NCI-H1694 treated with DMSO at 0.1 percent for 48 hours (cell line): ENCODE measurements at places on chromosomes 5 and 9.
A peak's percentile ranks its signal among the peaks of the same experiment; 100 is the strongest.

DNA sequence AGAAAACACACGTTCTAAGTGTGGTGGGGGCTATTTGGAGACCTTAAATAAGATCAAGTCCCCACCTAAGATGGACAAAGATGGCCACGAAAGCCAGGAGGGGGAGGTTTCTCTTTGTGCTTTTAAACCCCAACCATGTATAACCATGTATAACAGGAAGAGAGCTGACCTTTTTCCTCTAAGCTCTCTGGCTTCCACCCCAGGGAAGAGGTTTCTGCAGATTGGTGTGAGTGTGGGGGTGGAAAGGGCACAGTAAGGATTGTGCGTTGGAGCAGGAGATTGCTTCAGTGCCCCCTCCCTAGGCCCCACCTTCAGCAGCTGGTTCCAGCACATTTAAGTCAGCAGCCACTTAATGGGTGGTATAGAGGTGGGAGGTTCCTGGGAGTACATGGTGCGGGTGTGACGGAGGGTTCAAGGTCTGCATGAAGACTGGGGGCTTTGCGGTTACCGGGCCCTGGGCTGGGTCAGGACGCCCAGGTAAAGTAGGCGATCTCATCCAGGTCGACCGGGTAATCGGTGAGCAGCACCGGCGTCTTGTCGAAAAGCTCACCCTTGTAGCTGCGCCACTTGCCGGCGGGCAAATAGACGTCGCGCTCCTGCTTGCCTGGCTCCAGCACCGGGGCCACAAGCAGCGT is 6.2 kb downstream of the MYORG start:
- no peak for DNase-seq

DNA sequence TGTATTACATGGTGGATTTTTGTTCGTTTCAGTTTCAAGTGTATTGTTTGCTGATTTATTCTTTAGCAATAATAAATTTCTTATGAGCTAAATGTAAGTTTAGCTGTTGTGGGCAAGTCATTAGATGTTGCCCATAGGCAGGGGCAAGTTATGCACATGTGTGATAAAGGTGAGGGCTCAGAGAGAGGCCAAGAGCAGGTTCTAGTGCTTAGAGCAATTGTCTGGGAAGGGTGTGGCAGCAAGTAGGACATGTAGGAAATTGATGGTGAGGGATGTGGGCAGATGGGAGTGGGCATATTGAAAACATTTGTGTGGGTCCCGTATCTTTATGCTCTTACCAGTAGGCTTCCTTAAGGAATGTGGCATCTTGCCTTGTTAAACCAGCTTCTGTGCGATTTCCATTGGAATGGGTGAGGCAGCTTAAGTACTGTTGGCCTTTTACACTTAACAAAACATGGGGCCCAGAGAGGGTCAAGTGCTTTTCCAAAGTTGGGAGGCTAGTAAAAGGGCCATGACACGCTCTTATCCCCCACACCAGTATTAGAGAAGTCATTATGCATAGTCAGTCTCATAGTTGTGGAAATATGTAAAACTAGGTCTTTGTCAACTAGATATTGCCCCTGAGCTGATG is 60.6 kb downstream of the KDM4C start:
- DNase-seq = no peak

- no peak for DNase-seq
These were observed 1457.2 kb upstream of the WWC1 start for GRCh38 chr5:166834246-166834645.

DNA sequence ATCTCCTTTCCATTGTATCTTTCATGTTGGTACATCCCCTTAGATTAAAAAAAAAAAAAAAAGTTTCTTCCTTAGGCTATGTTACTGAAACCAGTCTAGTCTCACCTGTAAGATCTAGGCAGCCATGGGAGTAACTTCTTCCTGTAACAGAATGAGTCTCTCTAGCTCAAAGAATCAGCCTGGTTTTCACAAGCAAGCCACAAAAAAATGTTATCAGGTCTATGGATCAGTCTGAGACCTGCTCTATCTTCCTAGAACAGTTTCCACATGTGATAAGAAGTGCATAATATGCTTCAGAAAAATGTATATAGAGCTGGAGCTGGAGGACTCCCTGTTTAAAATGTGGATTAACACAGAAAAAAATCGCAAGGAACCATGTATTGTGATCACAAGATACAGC is 53.8 kb downstream of the ARRDC3 start:
- no peak for DNase-seq

DNA sequence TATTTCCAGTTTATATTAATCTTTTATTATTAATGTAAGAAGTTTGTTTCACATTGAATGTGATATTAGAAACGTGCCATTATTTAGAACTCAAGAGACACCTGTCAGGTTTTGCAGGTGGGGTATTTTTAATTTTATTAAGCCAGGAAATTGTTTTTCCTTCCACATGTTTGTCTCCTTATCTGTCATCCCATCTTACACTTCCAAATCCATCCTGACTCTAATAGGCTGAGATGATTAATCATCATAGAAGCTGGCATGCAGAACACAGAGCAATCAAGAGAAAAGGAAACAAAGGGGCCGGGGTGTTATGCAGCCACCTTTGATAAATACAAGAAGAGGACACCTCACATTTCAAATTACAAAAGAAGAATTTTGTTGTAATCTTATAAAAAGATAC is 506.5 kb downstream of the ISL1 start:
- DNase-seq = no peak

DNA sequence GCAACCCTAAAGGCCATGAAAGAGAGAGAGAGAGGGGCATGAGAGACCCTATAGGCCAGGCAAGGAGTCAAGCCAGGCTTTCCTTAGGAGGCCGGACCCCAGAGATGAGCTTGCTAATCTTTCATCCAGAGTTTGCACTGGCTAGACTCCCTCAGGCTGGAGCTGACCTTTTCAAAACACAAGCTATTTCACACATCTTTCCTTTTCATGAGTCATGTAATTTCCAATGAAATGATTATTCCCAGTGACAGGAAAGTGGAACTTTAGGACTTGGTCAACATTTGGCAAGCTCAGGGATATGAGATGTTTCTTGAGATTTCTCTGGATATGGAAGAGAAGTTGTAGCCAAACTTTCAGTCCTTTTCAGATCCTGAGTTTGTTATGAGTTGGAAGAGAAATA is 117.7 kb downstream of the TARS1 start:
- DNase-seq = no peak

DNA sequence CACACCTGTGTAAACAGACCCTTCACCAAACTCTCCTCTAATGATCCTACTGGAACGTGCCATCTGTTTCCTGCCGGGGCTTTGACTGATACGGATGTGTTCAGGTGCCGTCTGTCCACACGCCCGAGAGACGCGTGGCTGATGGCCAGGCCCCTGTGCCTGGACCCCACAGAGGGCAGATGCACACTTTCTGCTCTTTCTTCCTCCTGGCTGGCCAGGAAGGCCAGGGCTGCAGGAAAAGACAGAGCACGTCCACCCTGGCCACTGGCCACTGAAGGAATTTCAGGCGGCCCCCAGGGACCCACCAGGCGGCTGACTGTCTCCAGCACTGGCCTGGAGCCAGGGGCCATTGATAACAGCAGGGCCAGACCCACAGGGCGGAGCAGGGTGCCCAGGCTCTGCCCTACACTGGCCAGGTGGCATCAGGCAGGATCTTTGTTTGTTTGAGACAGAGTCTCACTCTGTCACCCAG is 3.6 kb upstream of the ENG start:
- DNase-seq = peak; percentile 27

GRCh38 chr9:12817702-12818101 is 42.9 kb downstream of the LURAP1L start:
- DNase-seq = no peak

GRCh38 chr5:156531199-156531598 is 204.2 kb downstream of the SGCD start:
- DNase-seq = no peak

DNA sequence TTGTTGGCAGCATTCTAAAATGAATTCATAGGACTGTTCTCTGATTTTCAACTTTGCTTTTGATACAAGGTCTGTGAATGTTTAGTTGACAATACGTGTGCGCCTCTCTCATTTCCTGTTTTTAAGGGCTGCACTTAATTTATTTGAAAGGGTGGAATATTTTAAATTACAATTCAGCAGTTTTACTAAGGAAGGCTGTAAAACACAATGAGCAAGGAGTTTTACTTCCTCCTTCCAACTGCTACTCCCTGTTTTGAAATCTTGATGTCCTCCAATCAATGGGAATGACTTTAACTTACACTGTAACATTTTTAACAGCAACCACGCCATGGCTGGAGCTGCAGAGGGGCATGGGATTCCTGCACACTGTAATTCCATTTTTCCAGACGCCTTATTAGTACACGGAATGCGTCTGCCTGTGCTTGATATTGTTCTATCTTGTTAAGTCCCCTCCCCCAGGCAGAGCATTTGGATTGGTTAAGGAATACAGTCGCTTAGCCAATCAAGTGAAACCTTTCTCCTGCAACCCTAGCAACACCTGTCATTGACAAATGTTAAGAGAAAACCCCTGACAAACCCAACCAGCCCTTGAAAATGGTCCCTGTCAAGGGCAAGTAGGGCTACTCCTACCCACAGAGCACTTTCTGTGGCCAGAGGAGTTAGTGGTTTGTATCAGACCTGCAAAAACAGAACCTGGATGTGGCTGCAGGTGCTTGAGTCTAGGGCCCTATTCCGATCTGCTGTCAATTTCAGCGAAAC is 12.5 kb upstream of the ZSWIM6 start:
- DNase-seq = no peak

- DNase-seq = no peak
These were observed 5.8 kb upstream of the C6 start for GRCh38 chr5:41218929-41219657.

- no peak for DNase-seq
These were observed 21.8 kb upstream of the NKX2-5 start for GRCh38 chr5:173256800-173257199.

GRCh38 chr5:132209131-132209530 is 18.5 kb downstream of the P4HA2 start:
- DNase-seq = no peak

DNA sequence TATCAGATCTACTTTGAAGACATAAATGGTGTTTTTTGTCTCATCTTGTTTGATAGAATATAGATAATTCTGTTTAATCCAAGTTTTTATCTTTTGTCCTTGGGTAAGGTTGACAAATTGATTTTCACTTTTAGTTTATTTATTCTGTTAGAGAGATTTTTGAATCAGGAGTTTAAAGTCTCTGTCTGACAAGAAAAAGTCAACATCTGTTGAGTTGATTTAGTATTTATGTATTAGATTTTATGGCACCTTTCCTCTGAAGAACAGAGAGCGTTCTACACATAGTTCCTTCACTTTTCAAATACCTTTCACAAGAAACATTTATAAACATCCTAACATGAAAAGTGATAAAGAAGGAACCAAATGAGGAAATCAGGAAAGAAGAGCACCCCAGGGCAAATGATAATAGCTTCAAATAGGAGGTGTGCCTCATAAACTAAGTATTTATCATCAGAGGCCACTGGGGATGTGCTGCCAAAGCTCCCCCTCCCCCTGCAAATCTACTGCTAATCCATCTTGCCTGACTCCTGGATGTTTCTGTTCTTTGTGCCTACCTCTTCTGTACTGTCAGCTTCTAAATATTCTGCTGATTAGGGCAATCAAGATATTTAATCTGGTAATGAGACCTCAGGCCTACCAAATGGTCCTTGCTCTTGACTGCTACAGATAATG is 457.7 kb upstream of the CHD1 start:
- DNase-seq = no peak

DNA sequence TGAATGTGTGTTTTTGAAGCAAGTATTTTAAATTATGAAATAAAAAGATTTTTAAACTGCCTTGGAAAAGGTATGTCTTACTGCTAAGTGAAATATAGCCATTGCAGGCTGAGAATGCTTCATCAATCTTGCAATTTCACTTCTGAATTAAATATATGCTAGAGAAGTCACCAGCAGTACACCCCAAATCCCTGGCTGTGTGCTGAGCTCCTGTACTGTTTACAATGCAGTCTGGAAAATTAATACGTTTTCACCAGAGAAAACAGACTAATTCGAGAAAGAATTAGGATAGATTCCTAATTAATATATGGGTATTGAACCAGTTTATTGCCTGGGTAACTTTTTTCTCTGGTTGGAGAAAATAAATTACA is 3.2 kb downstream of the PRDM6 start:
- no peak for DNase-seq

GRCh38 chr9:97076238-97076637 is 37.3 kb upstream of the CTSV start:
- no peak for DNase-seq

GRCh38 chr5:111847052-111847925 is 90.3 kb upstream of the NREP start:
- no peak for DNase-seq

- no peak for DNase-seq
These were observed 58.9 kb upstream of the COL15A1 start for GRCh38 chr9:98884849-98885248.

- DNase-seq = no peak
These were observed 197.7 kb downstream of the PLK2 start for GRCh38 chr5:58262226-58262625.

DNA sequence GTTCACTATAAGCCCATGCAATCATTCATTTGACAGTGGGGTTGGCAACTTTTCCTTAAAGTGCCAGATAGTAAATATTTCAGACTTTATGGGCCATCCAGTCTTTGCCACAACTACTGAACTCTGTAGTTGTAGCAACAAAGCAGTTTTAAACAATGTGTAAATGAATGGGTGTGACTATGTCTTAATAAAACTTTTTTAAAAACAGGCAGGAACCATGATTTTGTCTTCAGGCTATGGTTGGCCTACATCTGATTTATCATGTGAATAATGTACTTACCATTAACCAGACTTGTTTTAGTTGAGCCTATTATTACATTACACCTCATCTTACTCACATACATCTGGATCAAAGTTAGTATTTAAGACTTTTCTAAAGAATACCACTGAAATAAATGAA is 361.6 kb downstream of the GABRG2 start:
- DNase-seq = no peak

DNA sequence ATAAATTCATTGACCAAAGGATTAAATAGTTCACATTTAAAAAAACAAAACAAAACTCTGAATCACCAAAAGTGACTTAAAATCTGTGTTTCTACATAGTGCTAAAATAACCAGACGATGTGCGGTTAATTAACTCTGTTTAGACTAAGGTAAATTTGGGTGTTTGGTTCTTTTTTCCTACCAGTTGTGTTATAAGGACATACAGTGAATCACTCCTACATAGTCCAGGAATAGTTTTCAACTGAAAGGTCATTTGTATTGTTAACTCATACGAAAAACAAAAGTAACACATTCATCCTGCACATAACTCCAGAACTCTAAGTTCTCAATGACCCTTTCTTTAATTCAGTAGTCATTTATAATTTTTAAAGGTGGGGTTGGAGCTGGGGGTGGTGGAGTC is 203.7 kb downstream of the GLIS3 start:
- DNase-seq = no peak

DNA sequence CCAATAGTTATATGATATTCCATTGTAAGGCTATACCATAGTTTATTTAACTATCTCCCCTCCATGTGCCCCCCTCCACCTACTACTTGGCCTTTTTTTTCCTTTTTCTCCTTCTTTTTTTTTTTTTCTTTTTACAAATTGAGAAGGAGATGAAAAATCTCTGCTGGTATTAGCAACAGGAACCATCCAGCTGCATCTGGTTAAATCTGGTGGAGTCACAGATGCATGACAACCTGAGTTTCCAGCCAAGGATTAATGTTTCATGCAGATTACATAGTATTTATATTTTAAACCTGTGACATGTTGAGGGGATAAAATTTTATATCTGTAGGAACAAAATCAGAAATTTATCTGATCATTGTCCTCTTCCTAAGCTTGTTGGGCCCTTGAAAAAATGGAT is 128.5 kb upstream of the IQGAP2 start:
- DNase-seq = no peak

- DNase-seq = no peak
These were observed 116.6 kb upstream of the ANKH start for GRCh38 chr5:14988223-14988622.
